ENCODE measurements at places on chromosomes 11 and 22.

GRCh38 chr11:94544646-94545263 is 1.0 kb downstream of the FUT4 start:
- DNase-seq = peak; percentile 16

DNA sequence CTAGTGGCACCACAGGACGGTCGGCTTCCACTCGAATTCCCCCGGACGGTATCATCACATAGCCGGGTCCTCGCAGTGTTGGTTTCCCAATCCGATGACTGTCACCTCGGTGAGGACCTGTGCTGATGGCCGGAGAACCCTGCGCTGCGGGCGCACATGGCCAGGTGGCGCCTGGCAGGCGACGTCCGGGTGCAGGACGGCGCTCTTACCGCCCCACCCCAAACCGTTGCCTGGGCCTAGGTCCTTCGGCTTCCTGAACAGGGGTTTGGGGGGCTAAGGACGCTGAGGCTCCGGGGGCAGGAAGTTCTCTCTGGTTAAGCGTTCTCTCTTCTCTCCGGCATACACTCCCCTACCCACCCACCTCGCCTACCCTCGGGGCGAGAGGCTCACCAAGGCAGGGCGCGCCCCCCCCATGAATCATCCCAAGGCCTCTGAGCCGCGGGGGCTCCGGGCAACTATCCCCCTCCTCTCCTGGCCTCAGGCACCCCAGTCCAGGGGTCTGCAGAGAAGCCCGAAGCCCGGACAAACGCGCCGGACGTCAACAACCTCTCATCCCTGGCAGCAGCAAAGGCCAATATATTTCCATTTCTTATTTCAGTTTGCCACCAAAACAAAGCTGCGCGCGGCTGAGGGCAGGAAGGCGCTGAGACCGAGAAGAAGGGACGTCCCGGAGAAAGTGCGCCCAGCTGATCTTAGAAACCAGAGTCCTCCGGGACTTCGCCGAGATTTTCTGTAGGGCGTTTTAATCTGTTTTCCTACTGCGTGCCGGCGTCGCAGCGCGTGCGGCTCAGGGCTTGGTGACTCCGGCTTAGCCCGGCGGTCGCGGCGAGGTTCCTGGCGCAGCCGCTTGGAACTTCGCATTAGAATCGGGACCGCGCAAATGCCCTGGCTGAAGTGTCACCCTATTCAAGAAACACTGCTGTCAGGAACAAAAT is 5.6 kb downstream of the ALX4 start:
- peak; percentile 49 for DNase-seq

GRCh38 chr11:78737891-78738290 is 163.2 kb upstream of the NARS2 start:
- DNase-seq = no peak

GRCh38 chr11:69393865-69394233 is 87.6 kb upstream of the LINC01488 start:
- DNase-seq = no peak

DNA sequence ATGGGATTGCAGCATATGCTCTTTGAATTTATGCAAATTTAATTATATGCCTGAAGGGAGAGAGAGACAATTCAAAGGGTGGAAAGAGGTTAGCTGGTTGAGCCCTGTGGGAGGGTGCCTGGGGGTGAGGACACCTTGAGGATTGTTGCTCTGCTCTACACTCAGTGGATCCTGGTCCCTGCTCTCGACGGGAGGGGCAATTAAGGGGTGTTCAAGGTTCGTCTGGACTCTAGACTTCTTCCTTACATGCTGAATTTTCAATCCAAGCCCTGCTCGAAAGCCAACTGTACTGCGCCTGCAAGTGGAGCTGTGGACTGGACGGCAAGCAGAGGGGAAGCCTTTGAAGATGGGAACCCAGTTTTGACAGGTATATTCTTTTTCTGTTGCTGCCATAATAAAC is 15.5 kb upstream of the OR5M11 start:
- no peak for DNase-seq

DNA sequence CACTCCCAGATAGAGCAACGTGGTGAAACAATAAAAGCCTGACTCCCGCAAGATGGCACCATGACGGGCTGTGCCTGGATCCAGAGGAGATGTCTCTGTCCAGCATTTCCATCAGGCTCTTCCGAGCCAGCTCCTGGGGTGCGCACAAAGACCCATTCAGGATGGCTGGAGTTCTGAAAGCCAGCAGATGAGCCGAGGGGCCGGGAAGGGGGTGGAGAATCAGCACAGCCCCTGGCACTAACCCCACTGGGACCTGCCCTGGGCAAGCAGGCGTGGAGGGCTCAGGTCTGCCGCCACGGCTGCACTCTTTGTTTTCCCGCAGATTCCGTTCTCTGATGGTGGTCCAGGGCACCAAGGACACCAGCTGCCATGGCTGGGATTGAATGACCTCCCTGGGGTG is 97.2 kb upstream of the BLID start:
- DNase-seq = no peak

Data from fibroblast of skin of back (primary cell).